Left lobe of liver (tissue), 2 donors: ENCODE measurements at places on chromosomes 1 and 21. TPM values are rescaled to one million over a fixed set of nuclear protein-coding genes. Genes with fewer than 3 reads are reported as not detected.

Gene TMEM52
- total RNA-seq, result 11.3 TPM

- DNase-seq, result no peak
These were observed 12.7 kb upstream of the DYNLT5 start for GRCh38 chr1:66739401-66740157.

- DNase-seq, result no peak
These were observed 2.1 kb upstream of the SLC44A5 start for GRCh38 chr1:75612976-75613375.

Gene TNFRSF4
- 0.38 TPM for total RNA-seq

Gene DCST2
- total RNA-seq, result 1.4 TPM

Gene AMPD1
- not detected for total RNA-seq

DNA sequence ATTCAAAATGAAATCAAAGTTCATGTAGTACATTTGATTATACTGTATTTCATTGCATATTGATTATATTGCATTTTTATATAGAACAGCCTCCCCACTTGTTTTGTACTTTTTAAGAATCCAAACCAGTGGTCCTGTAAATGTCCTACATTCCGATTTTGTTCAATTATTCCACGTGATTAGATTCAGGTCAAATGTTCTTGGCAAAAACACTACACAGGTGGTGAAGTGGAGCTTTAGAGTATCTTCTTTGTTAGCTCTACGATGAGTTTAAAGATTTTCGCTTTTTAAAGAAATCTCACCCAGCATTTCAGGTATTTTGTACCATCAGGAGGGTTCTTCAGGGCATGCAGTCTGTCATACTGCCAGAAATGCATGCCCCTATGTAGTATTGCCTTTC, 120.6 kb downstream of the TRIM33 start:
- DNase-seq, result no peak
